ENCODE measurements at places on chromosomes 2 and 18.

DNA sequence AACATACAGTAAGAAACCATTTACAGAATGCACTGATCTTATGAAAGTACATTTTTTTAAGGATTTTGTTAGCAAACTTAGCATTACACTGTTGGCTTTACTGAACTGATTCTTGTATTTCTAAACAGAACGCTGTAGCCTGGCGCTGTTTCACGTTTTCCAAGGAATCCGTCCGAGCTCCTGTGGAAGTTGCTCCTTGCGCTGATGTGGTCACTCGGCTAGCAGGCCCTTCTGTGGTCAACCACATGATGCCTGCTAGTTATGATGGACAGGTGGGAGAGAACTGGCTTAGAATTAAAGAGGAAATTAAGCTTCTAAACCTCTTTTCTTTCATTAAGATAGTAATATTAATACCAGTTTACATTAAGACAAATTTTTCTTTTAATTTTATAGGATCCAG, 76.8 kb downstream of the CEP192 start:
- no peak for DNase-seq

DNA sequence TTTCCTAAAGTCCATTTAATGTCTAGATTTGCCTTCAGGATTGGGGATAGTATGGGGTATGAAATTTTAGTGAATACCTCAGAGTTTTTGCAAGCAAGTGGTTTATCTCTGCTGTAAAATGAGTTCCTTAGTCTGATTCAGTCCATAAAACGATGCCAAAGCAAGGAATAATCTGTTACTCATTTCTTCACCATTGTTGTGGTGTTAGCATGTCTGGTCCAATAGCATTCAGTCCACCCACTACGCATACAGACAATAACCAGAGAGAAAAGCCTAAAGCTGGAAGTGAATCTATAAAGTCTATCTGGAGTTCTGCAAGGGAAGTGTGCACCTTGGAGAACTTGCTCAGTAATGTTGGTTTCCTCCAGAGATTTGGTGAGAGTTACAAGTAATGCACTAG, 12.9 kb upstream of the DPP4 start:
- DNase-seq, result no peak

DNA sequence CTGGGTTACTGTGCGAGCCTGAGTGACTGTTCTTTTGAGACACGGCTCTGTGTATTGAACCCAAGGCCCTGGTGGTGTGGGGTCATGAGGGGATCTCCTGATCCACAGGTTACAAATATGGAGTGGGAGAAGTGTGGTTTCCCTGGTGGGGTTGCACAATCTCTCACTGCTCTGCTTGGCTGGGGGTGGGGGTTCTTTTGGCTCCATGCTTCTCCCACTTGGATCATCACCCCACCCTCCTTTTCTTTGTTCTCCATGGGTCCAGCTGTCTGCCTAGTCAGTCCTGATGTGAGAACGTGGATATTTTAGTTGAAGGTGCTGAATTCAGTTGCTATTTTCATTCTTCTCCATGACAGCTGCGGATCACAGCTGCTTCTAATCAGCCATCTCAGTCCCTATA, 37.8 kb downstream of the AGPS start:
- no peak for DNase-seq

DNA sequence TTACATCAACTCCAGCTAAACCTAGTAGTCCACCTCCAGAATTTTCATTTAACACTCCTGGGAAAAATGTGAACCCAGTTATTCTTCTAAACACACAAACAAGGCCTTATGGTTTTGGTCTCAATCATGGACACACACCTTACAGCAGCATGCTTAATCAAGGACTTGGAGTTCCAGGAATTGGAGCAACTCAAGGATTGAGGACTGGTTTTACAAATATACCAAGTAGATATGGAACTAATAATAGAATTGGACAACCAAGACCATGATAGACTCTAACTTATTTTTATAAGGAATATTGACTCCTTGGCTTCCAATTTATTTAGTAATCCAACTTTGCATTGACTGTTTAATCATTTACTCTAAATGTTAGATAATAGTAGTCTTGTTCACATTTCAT, 44.2 kb downstream of the NLRC4 start:
- no peak for DNase-seq

DNA sequence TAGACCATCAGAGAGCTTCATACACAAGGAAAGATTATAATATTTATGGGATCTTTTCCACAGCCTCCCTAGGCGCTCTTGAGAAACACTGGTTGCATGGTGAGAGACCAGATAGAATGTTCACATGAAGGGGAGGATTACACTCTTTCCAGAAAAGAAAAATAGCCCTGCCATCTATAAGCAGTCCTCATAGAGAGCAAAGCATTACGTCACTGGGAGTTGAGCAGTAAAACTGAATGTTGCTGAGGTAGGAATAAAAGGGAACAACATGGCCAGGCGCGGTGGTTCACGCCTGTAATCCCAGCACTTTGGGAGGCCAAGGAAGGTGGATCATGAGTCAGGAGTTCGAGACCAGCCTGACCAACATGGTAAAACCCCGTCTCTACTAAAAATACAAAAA, 1934.3 kb downstream of the SUCLG1 start:
- DNase-seq, result no peak

DNA sequence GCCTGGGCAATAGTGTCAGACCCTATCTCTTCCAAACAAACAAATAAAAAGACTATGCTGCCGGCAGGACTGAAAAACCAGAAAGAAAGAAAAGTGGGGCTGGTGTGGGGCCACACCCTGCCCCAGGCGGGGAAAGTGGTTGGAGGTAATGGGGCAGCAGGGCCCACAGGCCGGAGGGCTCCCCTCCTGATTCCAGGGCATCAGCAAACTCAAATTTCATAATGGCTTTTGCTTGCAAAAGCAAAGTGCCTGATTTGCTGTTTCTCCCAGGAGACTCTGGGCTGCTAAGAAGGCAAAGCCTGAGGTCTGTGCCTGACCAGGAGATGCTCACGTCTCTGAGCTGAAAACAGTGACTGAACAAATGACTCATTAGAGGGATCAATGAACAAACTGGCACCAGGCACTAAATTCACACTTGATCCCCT, 121.9 kb downstream of the HDAC4 start:
- no peak for DNase-seq

- DNase-seq, result no peak
Measured at GRCh38 chr2:68653538-68653982, 10.2 kb downstream of the PROKR1 start.

GRCh38 chr2:233964581-233964980, 47.4 kb downstream of the TRPM8 start:
- no peak for DNase-seq

DNA sequence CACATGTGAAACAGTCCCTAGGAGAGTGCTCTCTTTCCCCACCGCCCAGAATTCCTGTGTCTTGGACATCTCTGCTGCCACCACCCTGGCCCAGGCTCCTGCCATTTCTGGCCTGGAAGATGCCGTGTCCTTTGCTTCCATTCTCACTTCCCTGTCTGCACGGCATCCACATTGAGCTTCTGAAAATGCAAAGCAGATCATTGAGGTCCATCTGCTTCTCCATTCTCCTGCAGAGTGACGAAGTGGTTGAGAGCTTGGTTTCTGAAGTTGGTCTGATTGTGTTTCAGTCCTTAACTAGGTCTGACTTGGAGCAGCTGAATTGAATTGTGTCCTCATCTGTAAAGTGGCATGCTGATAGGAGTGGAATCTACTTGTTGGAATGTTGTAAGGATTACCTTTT, 98.7 kb upstream of the MGAT5 start:
- no peak for DNase-seq

DNA sequence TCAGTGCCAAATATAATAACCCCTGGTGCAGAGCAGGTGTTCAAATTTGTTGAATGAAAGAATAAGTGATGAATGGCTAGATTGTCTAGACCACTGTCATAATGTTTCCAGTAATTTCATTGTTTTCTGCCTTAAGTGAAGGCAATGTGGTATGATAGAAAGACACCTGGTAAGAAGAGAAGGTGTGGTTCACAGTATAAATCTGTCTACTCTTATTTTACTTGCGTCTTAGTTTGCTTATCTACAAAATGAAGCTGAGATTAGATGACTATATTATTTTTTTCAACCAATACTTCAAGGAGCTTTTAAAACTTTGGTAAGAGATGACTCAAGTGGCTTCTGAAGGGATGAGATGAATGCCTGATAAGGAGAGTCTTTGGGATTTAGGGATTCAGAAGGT, 788.4 kb downstream of the EPHA4 start:
- DNase-seq, result no peak

DNA sequence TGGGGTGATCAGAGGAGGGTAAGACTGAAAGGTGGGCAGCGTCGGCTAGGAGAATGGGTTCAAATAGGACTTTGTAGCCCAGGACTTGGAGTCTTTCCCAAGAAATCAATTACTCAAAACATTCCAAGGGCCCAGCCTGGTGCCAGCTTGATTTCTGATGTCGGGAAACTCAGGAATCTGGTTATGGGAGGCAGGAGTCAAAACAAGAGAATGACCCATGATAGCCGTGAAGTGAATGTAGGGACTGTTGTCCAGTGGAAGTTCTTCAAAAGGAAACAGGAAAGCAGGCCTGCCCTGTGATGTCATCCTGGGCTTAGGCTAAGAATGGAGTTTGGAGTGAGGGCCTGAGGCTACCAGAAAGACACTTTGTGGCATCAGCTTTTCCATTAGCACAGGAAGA, 67.4 kb upstream of the SLC14A2 start:
- no peak for DNase-seq

- DNase-seq, result no peak
Measured at GRCh38 chr2:8486141-8486540, 195.7 kb upstream of the ID2 start.

- DNase-seq, result no peak
Measured at GRCh38 chr18:12458771-12459170, 51.0 kb downstream of the PRELID3A start.

DNA sequence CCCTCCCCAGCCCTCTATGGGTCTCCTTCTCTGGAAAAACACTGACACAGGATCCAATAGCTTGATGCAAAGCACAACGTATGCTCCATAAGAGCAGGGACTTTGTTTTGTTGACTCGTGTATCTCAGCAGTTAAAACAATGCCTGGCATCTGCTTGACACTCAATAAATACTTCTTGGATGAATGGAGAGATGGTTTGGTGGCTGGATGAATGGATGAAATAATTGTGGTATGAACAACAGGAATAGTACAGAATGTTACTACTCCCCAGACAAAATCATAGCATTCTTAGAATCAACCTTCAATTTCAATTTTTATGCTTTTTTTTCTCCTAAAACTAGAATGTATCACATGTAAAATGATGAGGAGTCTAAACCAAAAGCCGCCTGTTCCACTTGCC, 57.4 kb downstream of the KCNE4 start:
- DNase-seq, result no peak

DNA sequence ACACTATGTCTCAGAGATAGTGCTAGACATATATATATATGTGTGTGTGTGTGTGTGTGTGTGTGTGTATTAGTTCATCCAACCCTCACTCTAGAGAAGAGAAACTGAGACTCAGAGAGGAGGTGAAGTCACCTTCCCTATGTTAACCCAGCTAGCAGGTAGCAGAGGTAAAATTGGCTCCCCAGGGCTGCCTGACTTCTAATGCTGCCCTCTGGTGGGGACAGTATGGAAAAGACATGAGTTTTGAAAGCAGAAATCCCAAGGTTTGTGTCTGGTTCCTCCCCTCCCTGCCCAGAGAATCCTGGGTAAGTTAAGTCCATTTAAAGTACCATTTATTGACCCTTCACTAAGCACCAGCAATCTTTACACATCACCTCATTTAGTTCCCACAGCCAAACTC, 137.7 kb downstream of the THNSL2 start:
- no peak for DNase-seq

DNA sequence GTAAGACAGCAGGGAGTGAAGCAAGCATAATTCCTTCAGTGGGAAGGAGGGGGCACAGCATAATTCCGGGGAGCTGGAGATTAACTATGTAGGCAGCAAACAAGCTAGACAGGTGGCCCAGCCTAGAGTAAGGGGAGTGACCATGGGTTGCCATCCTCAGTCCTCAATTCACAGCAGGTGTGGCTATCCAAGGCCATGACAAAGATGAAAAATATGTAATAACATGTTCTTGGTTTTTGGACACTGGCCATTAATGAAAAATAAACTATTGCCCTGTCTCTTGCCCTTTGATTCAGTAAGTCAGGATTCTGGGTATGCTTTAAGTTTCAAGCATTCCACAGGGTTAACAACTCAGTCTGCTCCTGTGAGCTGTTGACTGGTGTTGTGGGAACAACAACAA, 65.0 kb downstream of the CYP1B1 start:
- DNase-seq, result no peak

DNA sequence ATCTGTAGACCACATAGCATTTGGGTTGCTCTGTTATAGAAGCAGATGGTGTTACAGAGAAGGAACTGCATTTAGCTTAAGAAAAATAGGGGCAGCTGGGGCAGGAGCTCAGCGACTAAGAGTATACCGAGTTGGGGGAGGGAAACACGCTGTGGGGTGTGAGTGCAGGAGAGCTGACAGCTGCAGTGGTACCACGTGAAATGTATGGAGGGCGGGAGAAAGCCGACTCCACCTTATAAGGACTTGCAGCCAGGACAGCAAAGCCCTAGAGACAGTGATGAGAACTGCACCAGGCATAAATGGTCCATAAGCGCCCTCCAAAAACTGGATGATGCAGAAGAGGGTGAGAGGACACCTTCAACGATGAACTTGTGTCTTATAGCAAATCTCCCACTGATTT, 237.6 kb downstream of the PRKCE start:
- DNase-seq, result no peak

GRCh38 chr2:18961991-18962421, 372.6 kb upstream of the NT5C1B start:
- DNase-seq, result no peak

- no peak for DNase-seq
Measured at GRCh38 chr2:135124924-135125886, 73.1 kb downstream of the RAB3GAP1 start.

- no peak for DNase-seq
Measured at GRCh38 chr2:192500550-192501200, 305.9 kb upstream of the TMEFF2 start.

DNA sequence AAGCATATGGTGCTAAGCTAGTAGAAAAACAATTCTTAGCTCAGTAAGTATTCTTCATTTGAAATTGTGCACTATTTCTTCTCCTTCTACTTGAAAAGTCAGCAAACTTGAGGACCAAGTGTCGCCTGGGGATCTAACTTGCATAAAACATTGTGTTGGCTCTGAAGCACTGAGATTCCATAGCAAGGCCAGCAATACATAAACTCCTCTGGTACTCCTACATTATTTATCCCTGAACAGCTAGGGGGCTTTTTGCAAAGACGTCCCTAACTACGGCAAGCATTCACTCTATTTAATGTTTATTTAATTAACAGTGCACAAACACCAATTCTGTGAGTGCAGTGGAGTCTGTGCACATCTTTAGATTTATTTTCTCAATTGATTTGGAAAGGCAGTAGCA, 392.2 kb downstream of the ERBB4 start:
- no peak for DNase-seq

DNA sequence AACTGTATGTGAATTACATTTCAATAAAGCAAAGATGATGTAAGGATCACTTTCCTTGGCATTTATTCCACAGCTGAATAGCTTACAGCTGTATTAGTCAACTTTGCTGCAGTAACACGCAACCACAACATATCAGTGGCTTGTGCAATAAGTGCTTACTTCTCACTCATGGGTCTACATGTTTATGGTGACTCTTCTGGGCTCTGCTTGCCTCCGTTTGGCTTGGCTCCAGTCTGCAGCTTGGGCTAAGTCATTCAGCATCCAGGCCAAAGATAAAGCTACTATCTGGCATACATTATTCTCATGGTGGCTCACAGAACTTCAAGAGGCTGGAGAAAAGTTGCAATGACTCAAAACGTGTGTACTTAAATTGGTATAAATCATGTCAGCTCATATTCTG, 355.0 kb downstream of the RNF144A start:
- DNase-seq, result no peak

GRCh38 chr2:109434351-109434750, 179.4 kb downstream of the SEPTIN10 start:
- DNase-seq, result no peak

GRCh38 chr2:29544917-29545316, 376.5 kb downstream of the ALK start:
- DNase-seq, result no peak
